ENCODE measurements at places on chromosomes 12 and 14.

GRCh38 chr14:94893411-94894160 is 123.7 kb upstream of the GSC start:
- no peak for DNase-seq

- DNase-seq: peak; percentile 16
Measured at GRCh38 chr14:60753264-60754119, 18.9 kb downstream of the MNAT1 start.

DNA sequence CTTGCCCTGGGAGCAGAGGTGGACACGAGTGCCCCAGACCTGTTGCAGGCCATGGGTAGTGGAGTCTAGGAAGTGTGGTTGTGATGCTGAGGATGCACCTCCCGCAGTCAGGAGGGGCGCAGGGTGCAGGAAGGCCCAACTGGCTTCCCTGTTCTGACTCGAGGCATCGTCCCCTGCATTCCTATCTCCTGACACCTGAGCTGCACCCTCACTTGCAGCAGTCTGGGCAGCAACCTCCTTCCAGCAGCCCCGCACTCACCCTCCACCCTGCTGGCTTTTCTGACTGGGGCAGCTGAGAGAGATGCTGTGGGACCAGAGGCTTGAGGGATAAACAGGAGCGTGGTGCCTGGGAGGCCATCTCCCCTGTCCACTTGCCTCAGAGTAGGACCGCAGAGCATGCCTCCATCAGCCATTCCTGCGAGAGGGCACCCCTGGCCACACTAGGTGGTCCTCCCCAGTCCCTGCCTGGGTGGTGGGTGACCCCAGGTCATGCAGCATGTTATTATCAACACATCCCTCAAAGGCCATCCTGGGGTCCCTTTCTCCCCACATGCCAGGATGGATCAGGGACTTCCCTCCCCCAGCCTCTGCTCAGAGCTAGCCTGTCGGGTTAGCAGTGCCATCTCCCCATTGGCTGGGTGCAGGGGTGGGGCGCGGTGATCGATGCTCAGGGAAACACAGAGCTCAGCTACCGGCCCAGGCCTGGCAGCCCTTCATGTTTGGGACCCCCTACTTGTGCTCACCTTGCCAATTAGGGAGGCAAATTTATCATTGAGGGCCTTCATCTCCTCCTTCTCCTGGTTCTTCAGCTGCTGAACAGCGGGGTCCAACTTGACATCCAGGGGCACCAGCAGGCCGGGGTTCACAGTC is 719 bp downstream of the KRT80 start:
- no peak for DNase-seq

DNA sequence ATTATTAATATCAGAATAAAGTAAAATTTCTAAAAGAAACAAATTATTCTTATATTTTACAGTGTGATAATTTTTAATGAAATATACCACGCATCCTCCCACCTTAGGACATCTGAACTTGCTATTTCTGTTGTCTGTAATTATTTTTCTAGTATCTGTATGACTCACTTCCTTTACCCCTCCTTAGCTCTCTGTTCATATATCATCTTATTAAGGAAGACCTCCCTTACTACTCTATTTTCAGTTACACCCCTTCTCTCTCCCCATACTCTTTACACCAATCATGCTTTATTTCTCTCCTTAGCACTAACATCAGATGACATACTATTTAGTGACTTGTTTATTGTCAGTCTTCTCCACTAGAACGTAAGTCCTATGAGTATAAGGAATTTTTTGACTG is 34.2 kb upstream of the C12orf50 start:
- no peak for DNase-seq

DNA sequence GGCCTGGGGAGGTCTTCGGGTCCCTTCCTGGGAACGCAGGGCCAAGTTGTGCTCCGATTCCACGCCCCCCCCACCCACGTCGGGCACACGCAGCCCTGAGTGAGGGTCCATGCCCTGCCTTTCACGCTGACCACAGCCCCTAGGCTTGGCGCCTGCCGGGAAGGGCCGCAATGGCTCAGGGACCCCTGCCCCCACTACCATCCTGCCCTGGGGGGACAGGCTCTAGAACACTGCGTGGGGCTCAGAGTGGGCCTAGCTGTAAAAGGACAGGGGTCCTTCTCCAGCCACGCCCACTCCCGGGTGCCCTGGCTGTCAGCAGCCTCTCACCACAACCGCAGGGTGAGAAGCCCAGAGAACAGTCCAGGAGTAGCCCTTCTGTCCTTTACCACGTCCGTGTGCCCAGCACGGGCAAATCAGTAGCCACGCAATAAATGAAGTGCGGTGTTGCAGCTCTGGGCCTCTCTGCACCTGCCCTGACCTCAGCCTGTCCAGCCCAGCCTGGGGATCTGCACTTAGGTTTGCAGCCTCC is 9.4 kb upstream of the GPR68 start:
- DNase-seq: no peak

- no peak for DNase-seq
Measured at GRCh38 chr12:122023339-122024131, 1.9 kb downstream of the BCL7A start.

DNA sequence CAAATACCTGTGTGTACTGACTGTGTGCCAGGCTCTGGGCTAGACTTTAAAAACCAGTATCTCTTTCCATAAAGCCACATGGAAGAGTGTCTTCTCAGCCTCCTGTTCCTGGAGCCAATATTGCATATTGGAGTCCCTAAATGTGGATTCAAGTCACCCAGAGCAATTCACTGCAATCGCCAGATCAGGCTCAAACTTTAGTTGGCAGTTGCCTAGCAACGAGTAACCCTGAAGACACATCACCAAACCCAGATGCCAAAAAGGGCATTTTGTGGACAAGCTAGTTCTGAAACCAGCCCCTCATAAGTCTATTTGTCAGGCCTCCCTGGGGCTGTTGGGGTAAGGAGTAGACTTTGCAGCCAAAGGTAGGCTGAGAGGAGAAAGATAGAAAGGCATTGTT is 13.7 kb downstream of the DPF3 start:
- no peak for DNase-seq

DNA sequence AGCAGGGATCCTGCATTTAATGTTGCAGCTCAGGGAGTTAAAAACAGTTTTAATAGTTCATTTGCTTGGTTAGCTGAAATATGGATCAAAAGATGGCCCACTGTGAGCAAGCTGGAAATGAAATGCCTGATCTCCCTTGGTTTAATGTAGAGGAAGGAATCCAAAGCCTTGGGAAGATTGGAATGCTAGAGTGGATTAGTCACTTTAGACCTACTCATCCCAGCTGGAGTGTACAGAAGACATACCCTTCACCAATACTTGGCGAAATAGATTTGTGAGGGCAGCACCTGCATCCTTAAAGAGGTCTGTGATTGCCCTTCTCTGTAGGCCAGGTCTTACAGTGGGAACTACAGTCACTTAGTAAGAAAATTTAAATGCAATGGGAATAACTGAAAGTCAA is 58.0 kb upstream of the KRAS start:
- DNase-seq: no peak

DNA sequence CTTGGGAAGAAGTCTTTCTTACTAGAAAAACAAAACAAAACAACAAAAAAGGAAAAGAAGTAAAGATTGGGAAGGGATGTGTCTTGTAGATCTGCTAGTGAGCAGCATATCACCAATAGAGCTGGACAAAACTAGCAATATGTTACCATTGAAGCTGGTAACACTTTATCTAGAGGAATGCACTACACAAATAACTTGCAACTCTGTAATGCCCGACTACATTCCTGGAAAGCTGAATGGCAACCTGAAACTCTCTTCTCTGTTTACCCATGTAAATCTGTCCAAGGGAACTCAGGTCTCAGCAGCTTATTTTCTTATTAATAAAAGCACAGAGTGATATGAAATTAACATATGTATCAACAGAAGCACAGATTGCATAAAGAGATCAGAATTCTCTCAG is 624.4 kb downstream of the KCNH5 start:
- no peak for DNase-seq

DNA sequence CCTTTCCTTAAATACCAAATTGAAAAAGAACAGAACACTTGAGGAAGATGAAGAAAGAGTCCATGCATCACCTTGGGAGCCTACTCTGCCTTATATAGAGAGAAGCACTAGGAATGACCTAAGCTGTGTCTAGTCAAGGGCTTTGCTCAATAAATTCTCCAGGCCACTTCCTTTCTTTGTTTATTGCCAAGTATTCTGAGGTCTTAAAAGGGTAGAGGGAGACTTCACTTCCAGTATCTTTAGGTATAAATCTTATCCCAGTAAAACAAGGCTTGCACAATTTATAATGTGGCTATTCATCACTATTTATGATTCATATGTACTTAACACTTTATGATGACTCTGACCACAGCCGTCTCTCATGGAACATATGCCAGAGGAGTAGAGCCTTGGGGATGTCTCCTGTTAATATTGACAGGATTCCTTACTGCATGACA is 85.1 kb upstream of the ARHGAP5 start:
- no peak for DNase-seq

Data from SK-N-MC (cell line).